ENCODE measurements at places on chromosomes 11 and 22. TPM values are rescaled to one million over a fixed set of nuclear protein-coding genes. Genes with fewer than 3 reads are reported as not detected.
A peak's percentile ranks its signal among the peaks of the same experiment; 100 is the strongest.

DNA sequence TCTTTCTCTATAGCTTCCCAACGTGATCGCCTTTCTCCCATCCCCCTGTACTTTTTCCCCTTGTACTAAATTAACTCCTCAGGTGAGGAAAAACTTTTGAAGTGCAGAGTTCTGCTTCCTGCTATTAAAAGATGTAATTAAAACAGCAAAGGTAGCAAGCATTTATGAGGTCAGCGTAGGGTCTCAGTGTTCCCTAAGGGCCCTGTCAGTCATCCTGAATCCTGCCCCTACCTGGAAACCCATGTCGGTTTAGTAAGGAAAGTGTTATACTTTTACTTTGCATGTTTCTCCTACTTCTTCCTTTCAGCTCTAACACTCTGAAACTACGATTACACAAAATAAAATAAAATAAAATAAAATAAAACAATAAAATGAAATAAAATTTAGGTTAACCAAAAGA is 1.3 kb upstream of the HBB start:
- H3K27me3 ChIP-seq, result no peaks in the 10 kb centered on the region
- no peak overlapping the region for H3K27ac ChIP-seq
- H3K36me3 ChIP-seq, result no peaks in the 10 kb centered on the region
- H3K4me3 ChIP-seq, result no peak overlapping the region
- no peak for DNase-seq

GRCh38 chr11:77252555-77253270 is 48.8 kb downstream of the GDPD4 start:
- H3K4me1 ChIP-seq, result peaks cover 6% of the 10 kb centered on the region
- no peaks in the 10 kb centered on the region for H3K27me3 ChIP-seq
- DNase-seq, result no peak
- H3K27ac ChIP-seq, result peak overlapping the region; percentile 48

GRCh38 chr11:21411104-21411503 is 741.7 kb downstream of the NELL1 start:
- H3K36me3 ChIP-seq, result no peaks in the 10 kb centered on the region
- H3K27ac ChIP-seq, result no peak overlapping the region
- DNase-seq, result no peak
- no peaks in the 10 kb centered on the region for H3K27me3 ChIP-seq
- no peak overlapping the region for H3K4me3 ChIP-seq

- H3K27ac ChIP-seq, result no peak overlapping the region
- DNase-seq, result no peak
- H3K4me1 ChIP-seq, result no peaks in the 10 kb centered on the region
- no peaks in the 10 kb centered on the region for H3K27me3 ChIP-seq
- H3K4me3 ChIP-seq, result no peak overlapping the region
Observed at GRCh38 chr11:72842653-72843330, 28.6 kb downstream of the ATG16L2 start.

DNA sequence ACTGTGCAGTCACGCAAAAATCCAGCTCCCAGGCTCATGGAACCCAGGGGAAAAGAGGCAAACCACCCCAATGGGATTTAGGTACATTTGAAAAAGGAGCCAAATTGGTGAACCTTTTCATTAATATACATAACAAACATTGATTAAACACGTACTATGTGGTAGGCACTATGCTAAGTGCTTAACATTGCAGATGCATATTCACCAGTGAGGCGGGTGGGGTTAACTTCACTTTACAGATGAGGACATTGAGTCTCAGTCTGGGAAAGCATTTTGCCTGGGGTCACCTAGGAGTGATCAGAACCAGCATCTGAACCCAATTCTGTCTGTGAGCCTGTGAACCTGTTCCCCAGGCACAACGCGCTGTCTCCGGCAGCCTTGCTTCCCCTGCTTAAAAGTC is 146.3 kb downstream of the COMMD9 start:
- H3K36me3 ChIP-seq, result no peaks in the 10 kb centered on the region
- no peak overlapping the region for H3K27ac ChIP-seq
- no peaks in the 10 kb centered on the region for H3K27me3 ChIP-seq
- no peak for DNase-seq
- no peaks in the 10 kb centered on the region for H3K4me1 ChIP-seq

- no peaks in the 10 kb centered on the region for H3K4me1 ChIP-seq
- DNase-seq, result no peak
- H3K36me3 ChIP-seq, result no peaks in the 10 kb centered on the region
- H3K4me3 ChIP-seq, result no peak overlapping the region
- H3K27ac ChIP-seq, result no peak overlapping the region
Observed at GRCh38 chr11:79447038-79447786, 6.4 kb upstream of the TENM4 start.

- no peak overlapping the region for H3K27ac ChIP-seq
- no peak for DNase-seq
- no peaks in the 10 kb centered on the region for H3K36me3 ChIP-seq
- H3K27me3 ChIP-seq, result no peaks in the 10 kb centered on the region
- no peaks in the 10 kb centered on the region for H3K4me1 ChIP-seq
Observed at GRCh38 chr11:103668859-103669258, 367.6 kb upstream of the DDI1 start.

DNA sequence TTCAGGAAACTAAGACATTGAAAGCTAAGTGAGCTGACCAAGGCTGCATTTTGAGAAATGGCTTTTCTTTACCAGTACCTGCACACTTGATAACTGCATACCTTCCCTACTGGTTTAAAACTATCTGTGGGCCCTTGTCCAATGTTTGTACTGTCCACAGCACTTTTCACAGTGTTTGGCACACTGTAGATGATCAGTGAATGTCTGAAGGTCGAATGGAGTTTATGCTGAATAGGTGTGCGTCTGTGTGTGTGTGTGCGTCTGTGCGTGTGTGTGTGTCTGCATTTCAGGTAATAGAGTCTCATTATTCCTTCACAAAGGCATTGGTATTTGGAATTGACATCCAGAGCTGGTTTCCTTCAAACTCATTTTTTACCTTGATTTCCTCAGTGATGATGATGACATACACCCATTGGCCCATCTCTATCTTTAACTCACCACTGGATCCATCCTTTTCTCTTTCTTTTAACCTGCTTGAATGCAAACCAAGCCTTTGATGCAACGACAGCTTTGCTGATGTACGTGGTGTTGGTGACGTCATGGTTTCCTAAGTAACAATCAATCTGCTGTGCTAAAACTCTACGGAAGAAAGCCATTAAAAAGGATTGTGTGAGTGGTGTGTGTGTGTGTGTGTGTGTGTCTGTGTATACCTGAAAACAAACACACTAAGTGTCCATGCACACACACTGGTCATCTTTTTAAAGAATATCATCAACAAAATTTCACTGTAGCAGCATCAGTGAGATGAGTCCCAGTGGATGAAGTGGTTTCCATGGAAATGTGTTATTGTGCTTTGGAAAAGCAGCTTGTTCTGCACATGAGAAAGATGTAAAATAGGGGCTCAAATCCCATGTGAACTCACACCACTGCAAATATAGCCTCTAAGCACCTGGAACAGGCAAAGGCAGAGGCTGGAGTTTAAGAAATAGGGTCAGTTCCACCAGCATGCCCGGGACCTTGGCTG is 490.2 kb upstream of the B3GAT1 start:
- peaks cover 6% of the 10 kb centered on the region for H3K27me3 ChIP-seq
- H3K4me1 ChIP-seq, result no peaks in the 10 kb centered on the region
- H3K36me3 ChIP-seq, result no peaks in the 10 kb centered on the region

- no peak overlapping the region for H3K27ac ChIP-seq
- H3K4me1 ChIP-seq, result no peaks in the 10 kb centered on the region
- no peak overlapping the region for H3K4me3 ChIP-seq
- peaks cover 39% of the 10 kb centered on the region for H3K27me3 ChIP-seq
Observed at GRCh38 chr22:49469896-49470740, 357.6 kb downstream of the BRD1 start.

DNA sequence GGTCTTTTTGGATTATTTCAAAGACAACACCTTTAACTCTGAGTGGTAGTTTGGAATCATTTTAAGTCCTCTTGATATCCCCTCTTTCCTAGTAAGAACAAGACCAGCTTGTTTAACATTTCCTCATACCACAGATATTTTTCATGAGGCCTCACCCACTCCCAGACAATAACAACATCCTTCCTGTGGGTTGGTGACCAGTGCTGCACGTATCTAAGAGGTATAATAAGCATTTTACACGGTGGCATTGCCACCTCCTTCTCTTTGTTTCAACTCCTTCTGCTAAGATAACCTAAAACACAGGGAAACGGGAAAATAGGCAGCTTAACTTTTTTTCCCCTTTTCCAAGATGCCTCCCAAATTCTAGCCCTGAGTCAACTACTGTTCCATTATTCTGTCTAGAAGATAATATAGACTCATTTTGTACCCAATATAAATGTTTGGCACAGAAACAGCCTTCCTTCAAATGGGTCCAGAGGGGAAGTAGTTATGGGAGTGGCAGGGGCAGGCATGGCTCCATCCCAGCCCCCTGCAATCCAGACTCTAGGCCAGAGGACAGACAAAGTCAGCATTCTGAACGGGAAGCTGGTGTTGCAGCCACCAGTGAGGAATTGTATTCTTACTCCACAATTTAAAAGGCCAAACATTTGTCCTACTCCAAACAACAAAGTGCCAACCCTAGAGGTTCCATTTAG is 28.5 kb downstream of the MAML2 start:
- H3K36me3 ChIP-seq, result no peaks in the 10 kb centered on the region
- DNase-seq, result no peak
- H3K27ac ChIP-seq, result peak overlapping the region; percentile 55
- no peaks in the 10 kb centered on the region for H3K27me3 ChIP-seq
- H3K4me3 ChIP-seq, result no peak overlapping the region

- H3K27ac ChIP-seq, result no peak overlapping the region
- H3K36me3 ChIP-seq, result peaks cover 7% of the 10 kb centered on the region
- no peaks in the 10 kb centered on the region for H3K27me3 ChIP-seq
- no peak for DNase-seq
- H3K4me3 ChIP-seq, result no peak overlapping the region
- no peaks in the 10 kb centered on the region for H3K4me1 ChIP-seq
Observed at GRCh38 chr11:76946223-76946622, 85.5 kb downstream of the ACER3 start.

DNA sequence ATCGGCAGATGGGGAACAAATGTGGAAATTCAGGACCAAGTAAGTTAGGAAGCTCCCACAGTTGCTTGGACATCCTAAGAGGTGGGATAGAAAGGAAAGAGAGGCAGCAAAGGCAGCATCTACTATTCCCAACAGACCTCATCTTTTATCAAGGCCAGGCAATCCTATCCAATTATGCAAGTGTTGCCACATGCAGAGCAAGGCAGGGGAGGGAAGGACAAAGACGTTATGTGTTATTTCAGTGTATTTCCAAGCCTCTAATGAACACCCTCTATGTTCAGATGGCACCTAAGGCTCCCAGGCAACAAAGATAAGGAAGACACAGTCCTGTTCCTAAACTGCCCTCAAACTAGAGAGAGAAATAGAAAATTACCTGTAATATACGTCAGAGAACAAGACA is 9.2 kb downstream of the TIGD3 start:
- H3K27ac ChIP-seq, result no peak overlapping the region
- DNase-seq, result no peak
- no peak overlapping the region for H3K4me3 ChIP-seq
- no peaks in the 10 kb centered on the region for H3K27me3 ChIP-seq
- H3K4me1 ChIP-seq, result peaks cover 17% of the 10 kb centered on the region

- no peak overlapping the region for H3K27ac ChIP-seq
- no peak for DNase-seq
- H3K27me3 ChIP-seq, result no peaks in the 10 kb centered on the region
- no peak overlapping the region for H3K4me3 ChIP-seq
- H3K36me3 ChIP-seq, result peaks cover 40% of the 10 kb centered on the region
Observed at GRCh38 chr22:29260031-29260560, 7.7 kb downstream of the RHBDD3 start.

- H3K27me3 ChIP-seq, result no peaks in the 10 kb centered on the region
Observed at GRCh38 chr22:42544686-42545085, 9.1 kb upstream of the SERHL2 start.

DNA sequence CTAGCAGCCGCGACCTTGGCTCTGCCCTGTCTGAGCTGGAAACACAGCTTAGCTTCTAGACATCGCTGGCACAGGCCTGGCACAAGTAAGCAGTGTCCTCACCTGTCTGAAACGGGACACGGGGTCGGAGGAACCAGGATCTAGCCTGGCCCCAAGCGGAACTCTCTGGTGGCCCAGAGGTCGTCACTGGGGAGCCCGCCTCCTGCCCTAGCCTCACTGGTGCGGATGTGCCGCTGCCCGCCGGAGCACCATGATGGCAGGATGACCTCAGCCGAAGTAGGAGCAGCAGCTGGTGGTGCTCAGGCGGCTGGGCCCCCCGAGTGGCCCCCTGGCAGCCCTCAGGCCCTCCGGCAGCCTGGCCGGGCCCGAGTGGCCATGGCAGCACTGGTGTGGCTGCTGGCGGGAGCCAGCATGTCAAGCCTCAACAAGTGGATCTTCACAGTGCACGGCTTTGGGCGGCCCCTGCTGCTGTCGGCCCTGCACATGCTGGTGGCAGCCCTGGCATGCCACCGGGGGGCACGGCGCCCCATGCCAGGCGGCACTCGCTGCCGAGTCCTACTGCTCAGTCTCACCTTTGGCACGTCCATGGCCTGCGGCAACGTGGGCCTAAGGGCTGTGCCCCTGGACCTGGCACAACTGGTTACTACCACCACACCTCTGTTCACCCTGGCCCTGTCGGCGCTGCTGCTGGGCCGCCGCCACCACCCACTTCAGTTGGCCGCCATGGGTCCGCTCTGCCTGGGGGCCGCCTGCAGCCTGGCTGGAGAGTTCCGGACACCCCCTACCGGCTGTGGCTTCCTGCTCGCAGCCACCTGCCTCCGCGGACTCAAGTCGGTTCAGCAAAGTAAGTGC is 871 bp downstream of the SLC35E4 start:
- H3K4me1 ChIP-seq, result peaks cover 49% of the 10 kb centered on the region
- peak overlapping the region; percentile 59 for H3K4me3 ChIP-seq
- H3K36me3 ChIP-seq, result no peaks in the 10 kb centered on the region
- no peaks in the 10 kb centered on the region for H3K27me3 ChIP-seq
- peak overlapping the region; percentile 82 for H3K27ac ChIP-seq
- DNase-seq, result peak; percentile 28

GRCh38 chr11:132039521-132039920 is 669.1 kb downstream of the NTM start:
- no peak overlapping the region for H3K27ac ChIP-seq
- DNase-seq, result no peak
- peaks cover 5% of the 10 kb centered on the region for H3K27me3 ChIP-seq
- H3K36me3 ChIP-seq, result no peaks in the 10 kb centered on the region
- no peak overlapping the region for H3K4me3 ChIP-seq
- H3K4me1 ChIP-seq, result no peaks in the 10 kb centered on the region

- no peaks in the 10 kb centered on the region for H3K36me3 ChIP-seq
- peak; percentile 85 for DNase-seq
- H3K4me3 ChIP-seq, result peak overlapping the region; percentile 78
- no peaks in the 10 kb centered on the region for H3K27me3 ChIP-seq
Observed at GRCh38 chr11:7673724-7674434, 579 bp upstream of the CYB5R2 start.

DNA sequence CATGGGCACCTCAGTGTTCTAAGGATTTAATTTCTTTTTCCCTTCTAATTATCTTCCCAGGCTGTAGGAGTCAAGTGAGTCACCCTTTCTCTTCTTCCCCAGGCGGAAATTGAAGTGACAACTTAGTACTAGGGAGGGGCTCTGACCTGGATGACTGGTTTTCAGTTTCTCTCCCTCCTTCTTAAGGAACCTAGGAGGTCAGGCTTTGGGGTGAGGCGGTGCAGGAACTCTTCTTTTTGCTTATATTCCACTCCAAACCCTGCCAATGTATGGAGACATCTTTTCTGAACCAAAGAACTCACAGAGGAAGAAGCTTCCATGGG is 12.6 kb downstream of the ZDHHC5 start:
- peaks cover 25% of the 10 kb centered on the region for H3K4me1 ChIP-seq
- peaks cover 66% of the 10 kb centered on the region for H3K36me3 ChIP-seq
- peak; percentile 30 for DNase-seq
- H3K27ac ChIP-seq, result peak overlapping the region; percentile 58
- no peak overlapping the region for H3K4me3 ChIP-seq

CDHR5 gene
- total RNA-seq, result 2.9 TPM

OR56B1 gene
- total RNA-seq, result not detected

CRYBB2 gene
- not detected for total RNA-seq

P2RY6 gene
- 1.3 TPM for total RNA-seq

MAJIN gene
- total RNA-seq, result not detected

LDLRAD3 gene
- 11.3 TPM for total RNA-seq

VSIG2 gene
- 419 TPM for total RNA-seq

CRELD2 gene
- total RNA-seq, result 35.4 TPM
